ENCODE measurements at places on chromosomes 12 and 14.

- no peak for DNase-seq
Observed at GRCh38 chr12:48334808-48335207, 15.9 kb downstream of the ZNF641 start.

DNA sequence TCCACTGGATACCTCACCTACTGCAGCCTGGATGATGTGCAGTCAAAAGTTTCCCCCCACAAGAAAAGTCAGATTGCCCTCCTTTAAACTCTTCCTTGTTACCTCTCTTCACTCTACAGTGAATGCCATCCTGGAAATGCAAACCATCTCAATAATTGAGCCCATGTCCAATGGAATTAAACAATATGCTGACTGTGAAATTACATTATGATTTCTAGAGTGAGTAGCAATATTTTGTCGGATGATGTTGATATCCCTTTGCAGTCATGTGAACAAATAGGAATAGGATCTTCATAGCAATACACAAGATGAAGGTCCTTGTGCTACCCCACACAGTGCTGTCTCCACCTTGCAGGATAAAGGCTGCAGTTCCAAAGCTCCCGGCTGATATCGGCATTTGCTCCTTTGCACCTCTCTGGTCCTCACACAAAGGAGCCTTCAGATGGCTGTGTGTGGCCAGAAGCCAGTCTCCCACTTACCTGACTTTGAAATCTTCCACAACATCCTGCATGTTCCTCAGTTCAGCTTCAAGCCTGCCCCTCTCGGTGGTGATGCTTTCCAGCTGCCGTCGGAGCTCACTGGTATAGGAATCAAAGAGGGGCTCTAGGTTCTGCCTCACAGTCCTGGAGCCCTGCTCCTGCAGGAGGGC lies 1.5 kb downstream of the KRT75 start:
- DNase-seq, result no peak

- DNase-seq, result no peak
Observed at GRCh38 chr14:104420990-104421389, 158.6 kb upstream of the C14orf180 start.

- no peak for DNase-seq
Observed at GRCh38 chr14:34000396-34000795, 49.5 kb upstream of the EGLN3 start.

GRCh38 chr12:106333010-106333409 lies 24.5 kb upstream of the POLR3B start:
- DNase-seq, result no peak

DNA sequence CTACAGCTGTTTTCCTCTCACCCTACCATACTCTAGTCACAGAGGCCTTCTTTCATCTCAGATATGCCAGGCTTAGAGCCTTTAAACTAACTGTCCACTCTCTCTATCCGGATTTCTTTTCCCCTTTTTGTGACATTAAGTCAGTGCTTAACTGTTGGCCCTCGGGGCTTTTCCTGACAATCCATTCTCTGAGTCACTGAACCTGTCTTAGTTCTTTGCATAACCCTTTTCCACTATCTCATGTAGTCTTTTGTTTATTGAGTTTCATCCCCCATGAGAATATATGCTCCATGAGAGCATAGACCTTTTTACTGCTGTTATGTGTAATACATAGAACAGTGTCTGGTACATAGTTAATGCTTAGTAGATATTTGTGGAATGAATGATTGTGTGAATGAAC lies 68.7 kb downstream of the PLEKHA5 start:
- DNase-seq, result no peak

- peak; percentile 14 for DNase-seq
Observed at GRCh38 chr12:113899561-113900471, 66.3 kb downstream of the RBM19 start.

- DNase-seq, result peak; percentile 94
Observed at GRCh38 chr14:70177081-70177800, 11.5 kb downstream of the SLC8A3 start.

DNA sequence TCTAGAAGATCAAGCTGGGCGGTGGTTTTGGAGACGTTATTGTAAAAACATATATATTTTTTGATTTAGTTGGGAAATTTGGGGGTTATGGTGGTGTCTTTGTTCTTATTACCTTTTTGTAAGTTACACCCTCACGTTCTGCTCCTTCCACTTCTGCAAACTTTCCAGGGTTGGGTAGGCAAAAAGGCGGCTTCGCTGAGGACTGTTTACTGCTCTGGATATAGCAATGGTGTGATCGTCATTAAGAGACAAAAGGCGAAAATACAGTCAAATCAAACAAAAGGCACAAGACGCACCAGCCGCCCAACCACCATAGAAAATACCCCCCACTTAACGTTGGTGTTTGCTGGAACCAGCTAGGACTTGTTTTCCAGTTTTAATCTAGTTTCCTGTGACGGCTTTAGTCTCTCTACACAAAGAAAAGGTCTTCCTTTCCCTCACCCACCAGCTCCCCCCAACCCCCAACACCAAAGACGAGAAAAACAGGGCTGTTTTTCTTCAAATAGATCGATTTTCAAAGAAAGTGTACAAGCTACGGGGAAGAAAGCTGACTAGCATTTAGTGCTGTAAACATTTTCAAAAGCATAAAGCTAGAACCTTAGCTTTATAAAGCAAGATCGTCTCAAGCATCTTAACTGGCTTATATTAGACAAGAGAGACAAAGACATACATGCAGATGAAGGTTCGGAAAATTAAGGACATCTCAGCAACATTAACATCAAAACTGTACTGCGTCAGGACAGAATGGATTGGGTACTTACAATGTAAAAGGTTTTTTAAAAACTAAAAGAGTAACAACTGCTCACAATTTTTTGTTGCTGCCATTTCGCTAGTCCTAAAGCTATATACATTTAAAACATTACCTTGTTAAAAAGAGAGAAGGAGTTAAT lies 2.0 kb upstream of the SETD1B start:
- peak; percentile 46 for DNase-seq

GRCh38 chr14:33229269-33229929 lies 290.7 kb downstream of the NPAS3 start:
- DNase-seq, result peak; percentile 84

DNA sequence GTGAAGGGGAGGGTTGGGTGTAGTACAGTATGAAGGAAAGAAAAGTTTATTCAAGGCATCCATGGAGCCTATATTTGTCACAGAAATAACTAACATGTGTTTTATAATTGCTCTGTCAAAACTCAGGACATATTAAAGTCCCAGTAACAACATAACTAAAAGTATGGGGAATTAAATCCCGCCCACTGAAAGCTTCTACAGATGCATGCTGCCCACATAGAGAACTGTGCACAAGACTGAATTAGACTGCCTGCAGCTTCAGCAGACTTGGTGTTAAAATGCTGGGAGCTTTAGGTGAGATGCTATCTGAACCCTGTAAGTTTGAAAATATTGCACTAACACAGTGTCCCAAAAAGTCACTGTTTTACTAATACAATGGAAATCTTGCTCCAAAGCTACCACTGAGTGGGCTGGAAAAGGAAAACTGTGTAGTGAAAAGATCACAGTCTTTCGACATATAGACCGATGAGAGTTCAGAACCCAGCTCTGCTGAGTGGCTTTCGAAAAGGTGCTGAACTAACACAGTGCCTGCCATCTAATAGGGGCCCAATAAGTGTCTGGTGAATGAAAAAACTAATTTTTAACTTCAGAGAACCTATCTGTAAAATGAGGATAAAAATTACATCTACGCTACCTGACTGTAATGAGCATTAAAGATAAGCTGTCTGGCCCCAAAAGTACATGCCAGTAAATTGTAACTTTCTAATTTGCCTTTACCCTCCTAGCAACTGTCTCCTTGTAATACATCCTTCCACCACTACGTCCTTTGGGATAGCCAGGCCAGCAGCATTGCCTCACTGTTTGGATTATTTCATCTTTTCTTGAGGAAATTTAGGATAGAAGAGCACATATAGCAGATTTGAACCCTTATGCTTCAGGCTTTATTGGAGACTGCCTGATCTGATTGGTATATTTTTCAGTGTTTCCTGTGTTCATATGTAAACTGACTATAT lies 237.6 kb downstream of the BCAT1 start:
- DNase-seq, result no peak

DNA sequence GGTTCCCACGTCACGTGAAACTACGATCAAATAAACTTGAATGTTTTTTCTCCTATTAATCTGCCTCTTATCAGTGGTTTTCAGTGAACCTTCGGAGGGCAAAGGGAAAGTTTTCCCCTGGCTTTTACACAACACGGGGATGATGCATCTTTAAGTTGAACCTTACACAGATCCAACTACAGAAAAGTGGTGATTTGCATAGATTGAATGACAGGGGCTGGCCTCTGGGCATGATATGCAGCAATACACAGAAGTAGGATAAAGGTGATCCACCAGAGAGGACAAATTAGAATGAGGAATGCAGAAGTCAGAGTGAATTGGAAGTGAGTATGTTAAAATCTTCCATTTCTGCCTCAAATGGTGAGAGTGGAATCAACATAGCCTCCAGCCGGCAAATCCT lies 11.6 kb downstream of the GSG1 start:
- no peak for DNase-seq

DNA sequence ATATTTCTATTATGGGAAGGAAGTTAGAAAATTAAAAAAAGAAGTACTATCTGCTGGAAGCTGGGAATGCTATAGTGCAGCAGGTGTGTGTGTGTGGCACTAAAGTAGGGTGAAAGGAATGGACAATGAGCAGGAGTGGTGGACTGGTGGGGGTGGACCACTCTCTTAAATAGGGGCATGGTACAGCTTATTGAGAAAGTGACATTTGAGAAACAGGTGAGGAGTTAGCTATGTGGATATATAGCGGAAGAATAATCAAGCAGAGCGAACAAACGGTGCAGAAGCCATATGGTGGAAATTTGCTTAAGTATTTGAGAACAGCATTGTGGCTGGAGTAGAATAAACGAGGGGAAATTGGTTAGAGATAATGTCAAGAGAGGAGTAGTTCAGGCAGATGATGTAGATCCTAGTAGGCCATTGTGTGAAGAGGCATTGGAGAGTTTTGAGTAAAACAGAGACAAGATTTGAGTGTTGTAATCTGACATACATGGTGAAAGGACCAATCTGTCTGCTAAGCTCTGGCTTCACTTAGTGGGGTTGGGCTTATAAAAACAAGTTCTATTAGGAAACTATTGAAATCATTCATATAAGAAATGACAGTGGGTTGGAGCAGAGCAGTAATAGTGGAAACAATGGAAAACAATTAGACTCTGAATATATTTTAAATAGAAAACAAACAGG lies 149.2 kb upstream of the SYT10 start:
- DNase-seq, result no peak

GRCh38 chr12:121057794-121058193 lies 18.7 kb upstream of the OASL start:
- DNase-seq, result no peak

DNA sequence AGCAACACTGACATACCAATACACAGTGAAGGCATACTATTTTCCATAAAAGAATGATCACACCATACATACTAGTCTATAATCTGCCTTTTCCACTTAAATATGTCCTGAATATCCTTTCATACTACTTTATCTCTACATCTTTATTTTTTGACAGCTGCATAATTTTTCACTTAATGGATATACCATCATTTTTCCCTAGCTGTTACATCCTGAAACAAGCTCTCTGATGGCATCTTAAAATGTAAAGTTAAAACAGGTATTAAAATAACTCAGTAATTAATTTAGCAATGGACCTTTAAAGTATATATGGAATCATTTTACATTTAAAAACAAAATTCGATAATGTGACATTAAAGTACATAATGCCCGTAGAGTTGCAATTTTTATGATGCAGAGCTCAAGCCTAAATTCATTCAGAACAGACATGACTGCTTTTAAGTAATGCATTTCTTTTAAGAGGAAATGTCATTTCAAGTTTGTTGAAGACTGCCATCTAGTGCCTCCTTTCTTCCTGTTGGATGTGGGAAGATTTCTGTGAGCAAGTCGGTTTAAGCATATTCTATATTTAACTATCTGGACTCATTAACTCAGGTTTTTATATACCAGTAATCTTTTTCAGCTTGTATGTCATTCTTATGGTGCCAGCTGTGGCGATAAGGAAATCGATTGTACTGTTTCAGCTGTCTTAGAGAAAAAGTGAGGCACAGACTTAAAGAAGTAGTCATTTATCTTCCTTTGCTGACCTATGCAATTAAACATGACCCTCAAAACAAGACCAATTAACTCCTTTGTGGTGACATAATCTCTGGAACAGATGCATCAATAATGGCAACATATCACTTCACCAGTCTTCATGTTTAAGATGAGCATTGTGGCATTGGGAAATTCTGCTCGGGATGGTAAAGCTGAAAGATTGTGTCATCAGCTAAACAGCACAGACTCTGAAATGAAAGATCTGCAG lies 20.3 kb downstream of the PRICKLE1 start:
- peak; percentile 23 for DNase-seq

DNA sequence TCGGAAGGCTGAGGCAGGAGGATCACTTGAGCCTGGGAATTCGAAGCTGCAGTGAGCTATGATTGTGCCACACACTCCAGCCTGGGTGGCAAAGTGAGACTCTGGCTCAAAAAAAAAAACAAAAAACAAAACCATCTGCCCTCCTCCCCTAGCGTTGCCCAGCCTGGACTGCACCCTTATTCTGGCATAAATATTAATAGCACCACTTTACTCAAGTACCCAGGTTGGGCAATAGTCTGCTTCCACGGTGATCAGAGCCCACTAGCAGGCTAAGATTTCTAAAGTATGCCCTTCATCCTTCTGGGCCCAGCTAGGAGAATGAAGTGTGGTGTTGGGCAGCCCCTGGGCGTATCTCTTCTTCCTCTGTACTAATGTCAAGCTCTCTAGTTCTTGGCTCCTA lies 33.3 kb downstream of the KCTD10 start:
- no peak for DNase-seq

DNA sequence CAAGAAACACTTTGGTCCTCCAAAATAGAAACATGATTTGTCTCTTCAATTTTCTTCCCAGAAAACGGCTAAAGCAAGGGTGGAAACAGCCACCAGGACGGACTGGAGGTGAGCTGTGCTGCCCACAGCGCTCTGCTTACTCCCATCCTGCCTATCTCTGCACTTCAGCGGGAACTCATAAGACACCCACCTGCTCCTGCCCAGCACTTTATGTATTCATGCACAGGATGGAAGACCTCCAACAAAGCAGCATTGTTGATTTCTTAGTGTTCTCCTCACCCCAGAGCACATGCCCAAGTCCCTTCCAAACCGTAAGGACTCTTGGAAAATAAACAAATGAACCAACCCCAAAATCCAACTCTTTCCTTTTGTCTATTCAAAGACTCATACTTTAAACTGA lies 277.2 kb downstream of the MED13L start:
- DNase-seq, result no peak

DNA sequence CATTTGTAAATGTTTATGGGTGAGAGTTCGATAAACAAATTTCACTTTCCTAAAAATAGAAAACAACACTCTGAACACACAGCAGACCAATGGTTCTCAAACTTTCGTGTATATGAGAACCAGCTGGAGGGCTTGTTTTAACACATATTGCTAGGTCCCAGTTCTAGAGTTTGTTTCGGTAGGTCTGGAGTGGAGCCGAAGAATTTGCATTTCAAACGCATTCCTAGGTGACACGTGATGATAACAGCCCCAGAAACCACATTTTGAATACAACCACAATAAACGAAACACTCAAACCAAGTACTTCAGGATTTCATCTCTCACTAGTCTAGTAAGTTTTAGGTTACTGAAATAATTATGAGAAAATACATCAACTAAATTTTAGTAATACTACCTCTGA lies 17.1 kb downstream of the SEC23A start:
- no peak for DNase-seq

- no peak for DNase-seq
Observed at GRCh38 chr12:92051441-92051840, 94.2 kb downstream of the BTG1 start.

Measured in NCI-H1694 (cell line).